ENCODE measurements at places on chromosomes 3 and 15.
A peak's percentile ranks its signal among the peaks of the same experiment; 100 is the strongest.

- DNase-seq = no peak
Observed at GRCh38 chr15:56490461-56490860, 25.5 kb upstream of the MNS1 start.

GRCh38 chr3:66098436-66098835, 59.7 kb upstream of the MAGI1 start:
- no peak for DNase-seq

DNA sequence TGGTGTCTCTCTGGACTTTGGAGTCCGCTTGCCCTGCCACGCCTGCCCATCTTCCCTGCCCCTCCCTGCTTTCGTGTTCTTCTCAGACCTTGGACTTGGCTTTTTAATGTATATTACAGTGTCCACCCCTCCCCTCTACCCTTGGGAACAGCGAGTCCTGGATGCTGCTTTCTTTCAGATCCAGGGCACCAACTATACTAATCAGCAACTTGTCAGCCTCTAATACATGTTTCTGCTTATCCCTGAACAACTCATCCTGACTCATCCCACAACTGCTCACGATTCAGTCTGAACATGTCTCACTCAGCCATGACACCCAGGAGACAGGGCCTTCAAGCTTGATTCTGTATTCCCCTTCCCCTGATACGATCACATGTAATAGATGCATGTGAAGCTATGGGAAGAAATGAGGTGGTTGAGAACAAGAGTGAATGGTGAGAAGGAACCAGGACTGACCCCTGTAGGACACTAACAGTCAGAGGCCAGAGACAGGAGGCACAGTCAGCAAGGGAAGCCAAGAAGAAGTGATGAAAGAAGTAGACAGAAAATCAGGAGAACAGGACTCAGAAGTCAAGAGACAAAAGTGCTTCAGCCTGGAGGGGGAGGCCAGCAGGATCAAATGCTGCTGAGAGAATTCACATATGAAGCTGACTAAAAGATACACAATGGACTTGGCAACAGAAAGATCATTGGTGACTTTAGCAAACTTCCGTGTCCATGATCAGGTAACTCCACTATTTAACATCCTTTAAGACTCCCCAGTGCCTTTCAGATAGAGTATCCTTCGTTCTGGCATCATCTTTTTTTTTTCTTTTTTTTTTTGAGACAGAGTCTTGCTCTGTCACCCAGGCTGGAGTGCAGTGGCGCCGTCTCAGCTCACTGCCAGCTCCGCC, 35.4 kb downstream of the BCL2L10 start:
- no peak for DNase-seq

DNA sequence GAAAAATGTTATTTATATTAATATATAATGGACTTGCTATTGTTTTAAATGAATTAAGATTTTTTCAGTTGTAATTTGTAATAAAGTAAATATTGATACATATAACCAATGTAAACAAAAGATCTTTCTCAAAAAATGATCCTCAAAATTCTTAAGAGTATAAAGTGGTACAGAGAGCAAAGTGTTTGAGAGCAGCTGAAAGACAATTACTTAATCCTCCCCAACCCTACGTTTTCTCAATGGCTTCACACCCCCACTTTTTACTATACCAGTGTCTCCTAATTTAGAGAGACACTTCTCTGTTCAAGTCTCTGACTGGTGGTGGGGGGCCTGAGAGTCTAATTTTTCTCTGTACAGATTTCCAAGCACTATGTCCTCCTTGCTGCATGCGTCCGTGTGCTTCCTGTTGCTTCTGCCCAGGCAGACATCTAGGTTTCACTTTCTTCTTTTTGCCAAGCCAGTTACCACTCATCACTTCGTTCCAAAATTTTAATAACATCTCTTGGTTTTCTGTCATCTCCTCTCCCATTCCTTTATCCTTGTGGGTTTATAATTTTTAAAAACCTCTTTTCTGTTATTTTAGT, 276.3 kb upstream of the DNAJC19 start:
- DNase-seq = no peak

DNA sequence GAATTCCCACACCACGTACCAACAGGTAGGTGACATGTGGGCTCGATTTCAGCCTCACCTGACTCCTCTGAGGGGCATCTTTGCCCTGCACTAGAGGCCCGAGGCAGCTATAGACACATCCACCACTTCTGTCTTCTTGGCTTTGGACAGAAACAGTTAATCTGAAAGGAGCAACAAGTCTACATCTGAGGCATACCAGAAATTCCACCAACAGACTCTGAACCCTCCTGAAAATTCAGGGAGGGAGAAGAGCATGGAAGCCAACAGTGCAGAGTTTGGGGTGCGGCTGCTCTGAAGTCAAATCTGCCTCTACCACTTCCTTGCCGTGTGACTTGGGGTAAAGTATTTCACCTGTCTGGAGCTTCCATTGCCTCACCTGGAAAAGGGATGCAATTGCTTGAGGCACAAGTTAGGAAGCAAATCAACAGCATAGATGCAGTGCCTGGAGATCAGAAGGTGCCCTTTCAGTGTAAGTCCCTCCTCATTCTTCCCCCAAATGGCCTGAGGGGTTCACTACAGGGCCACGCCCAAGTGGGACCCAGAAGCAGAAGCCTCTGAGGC, 119.8 kb downstream of the SHQ1 start:
- no peak for DNase-seq

DNA sequence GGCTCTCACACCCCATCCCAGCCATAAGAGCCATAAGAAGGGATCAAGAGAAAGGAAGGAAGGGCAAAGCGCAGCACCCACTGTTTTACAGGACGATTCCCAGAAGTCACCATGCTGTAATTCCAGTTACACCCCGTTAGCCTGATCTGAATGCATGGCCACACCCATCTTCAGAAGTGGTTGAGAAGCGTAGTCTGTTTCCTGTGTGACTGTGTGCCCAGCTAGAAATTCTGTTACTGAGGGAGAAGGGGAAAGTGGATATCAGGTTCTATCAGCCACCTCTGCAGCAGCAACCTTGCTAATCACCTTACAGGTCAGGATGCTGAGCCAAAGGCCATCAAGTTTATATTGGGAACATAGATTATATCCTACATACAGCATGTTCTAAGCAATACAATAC, 260.0 kb downstream of the ABHD5 start:
- no peak for DNase-seq

DNA sequence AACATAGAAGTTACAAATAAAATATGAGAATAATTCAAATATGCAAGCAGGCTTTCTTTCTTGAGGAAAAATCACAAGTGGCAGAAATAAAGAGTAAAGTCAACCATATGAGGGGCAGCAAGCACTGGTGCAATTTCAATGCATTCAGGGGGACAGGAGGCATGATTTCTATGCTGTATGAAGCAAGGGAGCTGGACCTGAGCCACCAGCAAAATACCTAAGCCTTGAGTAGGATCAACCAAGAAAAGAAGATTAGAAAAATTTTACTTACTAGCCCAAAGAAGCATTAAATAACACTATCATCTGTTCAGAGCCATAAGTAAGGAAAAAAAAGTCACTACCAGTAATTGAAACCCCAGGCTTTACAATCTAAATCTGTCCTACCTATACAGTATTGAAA, 6.3 kb downstream of the ADGRG7 start:
- DNase-seq = no peak

DNA sequence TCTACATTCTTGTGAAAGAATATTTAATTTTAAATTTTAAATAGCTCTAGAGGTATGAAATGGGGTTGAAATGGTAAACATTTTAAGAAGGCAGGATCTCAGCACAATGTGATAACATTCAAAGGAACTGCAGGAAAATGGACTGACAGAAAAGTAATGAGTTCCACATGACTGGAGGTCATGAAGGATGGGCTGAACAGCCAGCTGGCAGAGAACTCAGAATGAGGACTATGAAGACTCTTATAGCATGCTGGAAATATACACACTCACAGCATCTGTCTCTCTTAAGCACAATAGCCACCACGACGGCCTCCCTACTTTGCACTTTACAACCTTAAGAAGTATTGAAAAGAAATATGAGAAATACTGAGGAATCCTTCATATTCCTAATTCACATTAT, 94.7 kb downstream of the TNIK start:
- DNase-seq = no peak

GRCh38 chr3:64267721-64268604, 42.7 kb upstream of the PRICKLE2 start:
- no peak for DNase-seq

DNA sequence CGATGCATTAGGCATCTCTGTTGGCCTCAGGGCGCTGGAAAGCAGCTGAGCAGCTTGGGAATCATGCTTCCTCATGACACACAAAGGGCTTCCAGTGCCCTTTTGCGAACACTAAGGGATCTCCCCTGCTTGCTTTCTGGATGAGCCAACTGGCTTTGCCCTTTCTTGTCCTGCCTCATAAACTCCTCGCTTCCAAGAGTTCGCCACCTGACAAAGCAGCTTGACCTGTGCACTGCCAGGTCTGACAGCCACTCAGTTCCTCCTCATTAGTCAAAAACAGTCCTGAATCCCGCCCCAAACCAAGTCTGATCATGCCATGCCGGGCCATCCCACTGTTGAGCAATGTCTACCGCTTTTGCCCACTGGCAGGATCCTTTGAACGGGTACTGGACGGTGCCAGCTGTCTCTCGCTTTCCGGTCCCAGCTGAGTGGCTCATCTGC, 265.4 kb upstream of the LYSMD4 start:
- no peak for DNase-seq

DNA sequence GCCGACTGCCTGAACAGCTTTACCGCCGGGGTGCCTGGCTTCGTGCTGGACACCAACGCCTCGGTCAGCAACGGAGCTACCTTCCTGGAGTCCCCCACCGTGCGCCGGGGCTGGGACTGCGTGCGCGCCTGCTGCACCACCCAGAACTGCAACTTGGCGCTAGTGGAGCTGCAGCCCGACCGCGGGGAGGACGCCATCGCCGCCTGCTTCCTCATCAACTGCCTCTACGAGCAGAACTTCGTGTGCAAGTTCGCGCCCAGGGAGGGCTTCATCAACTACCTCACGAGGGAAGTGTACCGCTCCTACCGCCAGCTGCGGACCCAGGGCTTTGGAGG, 815 bp downstream of the SPINT1 start:
- DNase-seq = peak; percentile 11

DNA sequence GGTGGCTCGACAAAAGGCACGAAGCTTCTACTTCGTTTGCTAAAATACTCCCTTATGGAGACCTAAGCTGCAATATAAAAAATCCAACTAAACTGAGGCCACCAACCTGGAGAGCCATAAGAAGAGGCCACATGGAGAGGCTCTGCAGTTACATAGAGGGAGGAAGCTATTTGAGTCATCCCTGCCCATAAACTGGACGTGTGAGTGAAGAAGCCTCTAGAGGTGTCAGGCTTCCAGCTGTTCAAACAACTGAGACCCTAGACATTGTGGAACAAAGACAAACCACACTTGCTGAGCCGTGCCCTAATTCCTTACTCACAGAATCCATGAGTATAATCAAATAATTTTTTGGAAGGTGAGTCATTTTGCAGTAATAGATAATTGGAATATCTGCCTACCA, 50.2 kb upstream of the GMNC start:
- no peak for DNase-seq

GRCh38 chr3:25863416-25863959, 73.6 kb downstream of the OXSM start:
- DNase-seq = no peak

DNA sequence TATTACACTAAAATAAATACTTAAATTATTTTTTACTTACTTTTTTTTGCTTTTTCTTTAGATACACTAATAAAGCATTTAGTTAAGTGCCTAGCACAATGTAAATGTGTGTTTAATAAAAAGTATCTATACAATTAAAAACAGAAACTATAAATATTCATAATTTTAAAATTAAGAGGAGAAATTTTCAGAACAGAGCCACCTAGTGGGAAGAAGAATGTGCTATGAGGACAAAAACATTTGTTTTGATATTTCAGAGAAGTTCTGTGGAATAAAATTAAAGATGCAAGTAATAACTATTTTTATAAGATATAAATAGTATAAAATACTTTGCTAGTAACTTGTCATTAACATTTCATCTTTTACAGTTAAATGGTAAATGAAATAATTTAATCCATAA, 33.6 kb upstream of the PLSCR5 start:
- DNase-seq = no peak

- no peak for DNase-seq
Observed at GRCh38 chr15:70555713-70556112, 207.6 kb downstream of the UACA start.

GRCh38 chr3:37308247-37308646, 133.9 kb upstream of the LRRFIP2 start:
- DNase-seq = no peak

DNA sequence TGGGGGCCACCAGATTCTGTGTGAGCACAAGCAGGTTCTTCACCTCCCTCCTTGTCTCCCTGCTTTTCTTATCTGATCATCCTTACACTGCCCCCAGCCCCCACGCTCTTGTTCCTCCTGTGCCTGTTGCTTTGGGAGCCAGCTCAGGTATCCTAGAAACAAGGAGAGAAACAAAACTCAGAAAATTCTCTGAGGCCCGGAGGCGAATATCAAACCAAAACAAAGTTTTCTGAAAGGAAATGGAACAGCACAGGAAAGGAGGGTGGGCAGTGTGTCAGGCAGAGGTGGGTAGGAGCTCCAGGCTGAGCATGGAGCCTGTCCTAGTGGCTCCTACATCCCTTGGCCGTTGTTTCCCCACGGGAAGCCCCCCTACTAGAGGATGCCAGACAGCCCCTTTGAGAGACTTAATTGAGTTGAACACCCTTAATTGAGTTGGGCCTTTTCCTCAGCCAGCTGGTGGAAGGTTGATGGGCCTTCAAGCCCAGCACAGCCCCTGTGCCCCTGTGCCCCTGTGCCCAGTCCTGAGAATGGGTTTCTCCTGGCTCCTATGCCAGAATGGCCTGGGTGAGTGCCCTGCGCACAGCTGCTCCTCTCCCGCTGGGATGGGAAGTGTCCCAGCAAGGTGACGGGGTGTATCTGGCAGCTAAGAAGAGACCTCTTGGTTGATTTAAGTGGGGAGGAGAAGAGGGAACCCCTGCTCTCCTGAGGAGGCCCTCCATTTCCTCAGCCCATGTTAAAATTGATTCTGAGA, 22.8 kb upstream of the JMJD7 start:
- DNase-seq = no peak

GRCh38 chr3:59769127-59769750, 719.4 kb upstream of the CFAP20DC start:
- no peak for DNase-seq

GRCh38 chr3:69063636-69064035, 11.5 kb upstream of the TMF1 start:
- DNase-seq = no peak

- DNase-seq = no peak
Observed at GRCh38 chr3:120442975-120443517, 7.7 kb downstream of the FSTL1 start.

GRCh38 chr3:50567011-50567385, 549 bp downstream of the C3orf18 start:
- no peak for DNase-seq

- no peak for DNase-seq
Observed at GRCh38 chr15:62320259-62320658, 155.2 kb upstream of the C2CD4B start.

- no peak for DNase-seq
Observed at GRCh38 chr15:41927536-41927935, 33.7 kb upstream of the SPTBN5 start.

DNA sequence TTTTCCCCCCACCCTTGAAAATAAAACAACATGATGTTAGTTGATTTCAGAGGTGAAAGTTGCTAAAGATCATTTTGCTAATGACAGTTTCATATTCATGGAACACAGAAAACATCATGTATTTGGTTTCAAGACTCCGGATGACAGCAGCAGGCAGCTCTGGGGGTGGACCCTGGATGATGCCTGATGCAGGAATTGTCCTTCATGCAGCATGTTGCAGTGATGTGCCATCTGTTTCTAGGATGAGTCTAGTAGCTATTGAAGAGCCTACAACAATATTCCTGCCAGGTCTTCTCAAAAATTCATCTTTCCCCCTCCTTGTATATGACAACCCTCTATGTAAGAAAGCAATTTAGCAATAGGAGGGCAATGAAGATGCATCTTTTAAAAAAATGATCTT, 108.3 kb downstream of the SV2B start:
- DNase-seq = no peak
